Cerebellar nuclear complex (tissue), 1 donor: ENCODE measurements at places on chromosomes 3 and 15.

DNA sequence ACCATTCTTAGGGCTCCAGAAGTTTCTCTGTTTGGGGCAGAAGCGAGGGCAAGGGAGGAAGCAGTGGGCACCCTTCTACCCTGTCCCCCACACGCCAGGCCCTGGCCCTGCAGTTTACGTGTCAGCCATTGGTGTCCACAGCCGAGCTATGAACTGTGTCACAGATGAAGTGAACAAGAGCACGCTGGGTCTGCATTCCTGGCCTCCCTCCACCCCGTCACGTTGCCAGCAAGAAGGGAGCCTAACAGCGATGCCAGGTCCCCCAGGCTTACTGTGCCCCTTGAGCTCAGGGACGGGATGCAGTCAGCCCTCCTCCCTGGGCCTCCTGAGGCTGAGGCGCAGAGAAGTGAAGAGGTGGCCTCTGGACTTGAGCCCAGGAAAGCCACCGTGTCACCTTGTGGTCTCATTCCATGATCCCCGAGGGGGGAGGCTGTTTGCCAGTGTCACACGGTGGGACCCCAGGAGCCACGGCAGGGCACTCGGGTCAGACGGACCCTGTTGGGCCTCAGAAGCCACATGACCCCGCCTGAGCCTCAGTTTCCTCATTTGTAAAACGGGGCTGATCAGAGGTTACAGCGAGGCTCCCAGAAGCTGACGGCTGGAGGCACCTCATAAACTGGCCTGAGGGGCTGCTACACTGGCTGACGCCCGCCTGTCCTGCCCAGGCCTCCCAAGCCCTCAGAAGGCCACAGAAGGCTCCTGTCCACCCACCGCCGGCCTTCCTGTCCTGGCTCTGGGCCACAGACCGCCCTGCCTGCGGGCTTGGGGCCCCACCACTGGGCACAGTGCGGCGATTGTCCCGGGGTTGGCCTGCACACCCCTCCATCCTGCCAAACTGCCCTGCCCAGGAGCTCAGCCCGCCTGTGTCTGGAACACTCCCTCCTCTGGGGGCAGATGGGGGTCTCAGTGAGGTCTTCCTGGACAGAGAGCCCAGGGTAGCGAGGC, 18.6 kb downstream of the IQSEC1 start:
- no peak for DNase-seq

- no peak for DNase-seq
Observed at GRCh38 chr3:192927016-192927415, 9.4 kb upstream of the MB21D2 start.

DNA sequence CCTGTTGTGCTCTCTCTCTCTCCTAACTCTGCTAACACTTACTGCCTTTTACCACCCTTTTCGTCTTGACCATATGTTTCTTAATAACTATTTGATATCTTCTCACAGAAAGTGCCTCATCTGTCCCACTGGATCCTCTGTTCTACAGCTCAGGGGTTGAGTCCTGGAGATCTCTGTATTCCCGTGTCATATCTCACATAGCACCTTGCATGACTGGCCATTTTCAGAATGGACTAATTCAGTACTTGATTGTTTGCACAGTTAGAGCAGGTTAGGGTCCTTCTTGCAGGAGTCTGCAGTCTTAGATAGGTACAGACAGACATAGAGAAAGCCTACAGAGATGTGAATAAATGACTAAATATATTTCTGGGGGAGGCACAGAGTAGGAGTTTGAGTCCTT, 20.9 kb downstream of the HACD3 start:
- no peak for DNase-seq

DNA sequence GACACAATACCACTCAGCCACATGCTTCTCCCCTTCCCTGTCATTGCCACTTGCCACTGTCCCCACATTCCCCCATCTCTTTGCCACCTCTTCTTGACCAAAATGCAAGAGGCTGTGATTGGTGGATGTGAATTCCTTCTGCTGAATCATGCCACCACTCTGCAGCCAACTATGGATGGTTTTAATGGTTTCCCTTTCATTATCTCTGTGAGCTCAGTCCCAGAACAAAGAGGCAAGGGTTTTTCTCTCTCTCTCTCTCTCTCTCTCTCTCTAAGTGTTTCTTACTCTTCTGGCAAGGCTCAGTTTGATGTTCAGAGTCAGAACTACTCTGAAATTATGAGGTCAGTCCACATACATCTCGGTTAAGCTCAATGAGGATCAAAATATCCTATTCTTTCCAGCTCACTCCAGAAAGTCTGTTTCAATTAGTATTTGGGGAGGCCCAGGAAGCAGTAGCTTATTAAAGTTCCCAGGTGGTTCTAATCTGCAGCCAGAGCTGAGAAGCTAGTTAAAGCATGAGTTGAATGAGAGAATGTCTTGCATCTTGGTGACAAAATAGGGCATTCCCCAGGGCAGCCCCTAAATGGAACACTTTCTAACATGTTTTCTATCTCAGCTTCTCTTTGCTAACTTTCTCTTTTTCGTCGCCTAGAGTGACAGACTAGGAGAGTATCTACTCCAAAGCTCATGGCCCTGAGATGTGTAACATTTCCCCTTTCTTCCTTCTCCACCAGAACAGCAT, 8.5 kb upstream of the ILDR1 start:
- no peak for DNase-seq

- no peak for DNase-seq
Observed at GRCh38 chr3:27165321-27165721, 203.9 kb downstream of the NEK10 start.
